A549 treated with DMSO at 1 μM for 4 hours (cell line): ENCODE measurements at places on chromosomes 12 and 14. TPM values are rescaled to one million over a fixed set of nuclear protein-coding genes. Genes with fewer than 3 reads are reported as not detected.

CIT gene
- total RNA-seq, result 11.3 to 15.1 TPM (median 13.9 TPM) in 5 replicates

KRT71 gene
- not detected in 5 replicates for total RNA-seq

RIMBP2 gene
- not detected in 5 replicates for total RNA-seq

FAM90A1 gene
- total RNA-seq, result 0.03 to 0.14 TPM (median 0.12 TPM) in 5 replicates

KIF26A gene
- total RNA-seq, result 1.8 to 4.3 TPM (median 3.1 TPM) in 5 replicates

NPC2 gene
- 208 to 323 TPM (median 247 TPM) in 5 replicates for total RNA-seq

SLCO1B1 gene
- total RNA-seq, result 0.33 to 0.49 TPM (median 0.38 TPM) in 5 replicates

FAM181A gene
- total RNA-seq, result not detected in 5 replicates

CLEC4A gene
- 0.12 to 0.37 TPM (median 0.19 TPM) in 3 of 5 replicates, not detected in the others for total RNA-seq

MYF5 gene
- total RNA-seq, result not detected in 5 replicates

SERPINA4 gene
- not detected in 5 replicates for total RNA-seq

FITM1 gene
- total RNA-seq, result 0.15 to 0.28 TPM (median 0.24 TPM) in 3 of 5 replicates, not detected in the others

PIANP gene
- 0.58 to 1.6 TPM (median 0.96 TPM) in 5 replicates for total RNA-seq

ACVRL1 gene
- total RNA-seq, result 0.06 to 0.30 TPM (median 0.11 TPM) in 4 of 5 replicates, not detected in the other

FAM161B gene
- 1.8 to 2.3 TPM (median 2.1 TPM) in 5 replicates for total RNA-seq

FOXN4 gene
- 0.05 to 0.09 TPM (median 0.07 TPM) in 4 of 5 replicates, not detected in the other for total RNA-seq

RNASE7 gene
- total RNA-seq, result not detected in 5 replicates

VCPKMT gene
- total RNA-seq, result 7.5 to 9.4 TPM (median 8.2 TPM) in 5 replicates

CTSG gene
- total RNA-seq, result not detected in 5 replicates

GLIPR1L1 gene
- total RNA-seq, result not detected in 5 replicates

BEST3 gene
- total RNA-seq, result 0.67 to 1.5 TPM (median 1.2 TPM) in 5 replicates

STK38L gene
- total RNA-seq, result 12.7 to 18.1 TPM (median 16.1 TPM) in 5 replicates

NACA gene
- total RNA-seq, result 1,463 to 1,776 TPM (median 1,523 TPM) in 5 replicates

CRIP1 gene
- total RNA-seq, result 1,543 to 1,873 TPM (median 1,721 TPM) in 5 replicates

FOXA1 gene
- total RNA-seq, result 9.4 to 12.9 TPM (median 12.2 TPM) in 5 replicates

MSI1 gene
- 0.92 to 1.7 TPM (median 1.3 TPM) in 5 replicates for total RNA-seq

GLTP gene
- total RNA-seq, result 19.9 to 22.7 TPM (median 21.4 TPM) in 5 replicates

B4GALNT3 gene
- total RNA-seq, result 0.48 to 1.5 TPM (median 0.97 TPM) in 5 replicates

MGST1 gene
- total RNA-seq, result 728 to 858 TPM (median 785 TPM) in 5 replicates

C1QL4 gene
- 4.4 to 6.0 TPM (median 4.8 TPM) in 5 replicates for total RNA-seq

WIF1 gene
- not detected in 5 replicates for total RNA-seq

LRIG3 gene
- 5.0 to 7.2 TPM (median 6.8 TPM) in 5 replicates for total RNA-seq

DCN gene
- total RNA-seq, result not detected in 5 replicates

KERA gene
- not detected in 5 replicates for total RNA-seq

TSPAN9 gene
- total RNA-seq, result 16.9 to 23.2 TPM (median 21.4 TPM) in 5 replicates

SERPINA10 gene
- total RNA-seq, result 0.06 TPM in 1 of 5 replicates, not detected in the others

PRPH gene
- 0.52 to 1.2 TPM (median 0.83 TPM) in 5 replicates for total RNA-seq

TMEM119 gene
- total RNA-seq, result 0.03 to 0.34 TPM (median 0.14 TPM) in 5 replicates

LMO3 gene
- total RNA-seq, result not detected in 5 replicates

KRT81 gene
- total RNA-seq, result 2,993 to 3,705 TPM (median 3,273 TPM) in 5 replicates

MYF6 gene
- not detected in 5 replicates for total RNA-seq

NEUROD4 gene
- not detected in 5 replicates for total RNA-seq

ACOT4 gene
- 1.4 to 2.2 TPM (median 2.1 TPM) in 5 replicates for total RNA-seq

GAS2L3 gene
- total RNA-seq, result 7.8 to 11.5 TPM (median 10.6 TPM) in 5 replicates

RILPL1 gene
- 9.3 to 13.8 TPM (median 12.2 TPM) in 5 replicates for total RNA-seq

CD163 gene
- 0.06 TPM in 1 of 5 replicates, not detected in the others for total RNA-seq

KRT77 gene
- total RNA-seq, result not detected in 5 replicates

TAC3 gene
- total RNA-seq, result 0.18 to 0.42 TPM in 2 of 5 replicates, not detected in the others

LHX5 gene
- total RNA-seq, result 0.02 TPM in 1 of 5 replicates, not detected in the others

DIO2 gene
- 9.8 to 15.2 TPM (median 12.8 TPM) in 5 replicates for total RNA-seq

ESRRB gene
- 0.20 to 0.36 TPM (median 0.20 TPM) in 5 replicates for total RNA-seq

TOMM20L gene
- total RNA-seq, result not detected in 5 replicates
